A549 treated with ZK216348 at 1 μM for 4 hours (cell line): ENCODE measurements at places on chromosomes 12 and 14. TPM values are rescaled to one million over a fixed set of nuclear protein-coding genes. Genes with fewer than 3 reads are reported as not detected.

The ANKRD33 gene
- not detected in 5 replicates for total RNA-seq

The PMEL gene
- total RNA-seq = 0.38 to 1.3 TPM (median 0.74 TPM) in 5 replicates

The NRIP2 gene
- total RNA-seq = not detected in 5 replicates

The GPD1 gene
- 0.07 to 0.52 TPM (median 0.12 TPM) in 4 of 5 replicates, not detected in the other for total RNA-seq

The CLEC7A gene
- total RNA-seq = not detected in 5 replicates

The MYF5 gene
- total RNA-seq = not detected in 5 replicates

The ADAMTS20 gene
- not detected in 5 replicates for total RNA-seq

The LBHD2 gene
- 0.50 TPM in 1 of 5 replicates, not detected in the others for total RNA-seq

The CABP1 gene
- total RNA-seq = 0.22 to 0.57 TPM (median 0.27 TPM) in 4 of 5 replicates, not detected in the other

The RND1 gene
- 7.4 to 10.7 TPM (median 8.7 TPM) in 5 replicates for total RNA-seq

The MGP gene
- total RNA-seq = 0.45 TPM in 1 of 5 replicates, not detected in the others

The GPR65 gene
- total RNA-seq = not detected in 5 replicates

The NKX2-1 gene
- 0.11 TPM in 1 of 5 replicates, not detected in the others for total RNA-seq

The CPNE6 gene
- not detected in 5 replicates for total RNA-seq

The SMARCD1 gene
- 60.7 to 67.8 TPM (median 63.5 TPM) in 5 replicates for total RNA-seq

The RIMBP2 gene
- not detected in 5 replicates for total RNA-seq

The CD163L1 gene
- total RNA-seq = 0.16 to 0.51 TPM (median 0.20 TPM) in 5 replicates

The SLCO1A2 gene
- total RNA-seq = 0.02 TPM in 1 of 5 replicates, not detected in the others

The SAMD15 gene
- 1.9 to 3.1 TPM (median 1.9 TPM) in 5 replicates for total RNA-seq

The RGS6 gene
- 0.05 TPM in 1 of 5 replicates, not detected in the others for total RNA-seq

The TRPV4 gene
- 0.07 to 0.18 TPM (median 0.09 TPM) in 5 replicates for total RNA-seq

The PLBD1 gene
- 4.1 to 6.1 TPM (median 5.3 TPM) in 5 replicates for total RNA-seq

The DENND5B gene
- 9.6 to 17.3 TPM (median 15.4 TPM) in 5 replicates for total RNA-seq

The DNM1L gene
- 42.0 to 61.4 TPM (median 56.5 TPM) in 5 replicates for total RNA-seq

The PTMS gene
- total RNA-seq = 687 to 1,137 TPM (median 1,048 TPM) in 5 replicates

The MYL6B gene
- 70.2 to 85.1 TPM (median 77.2 TPM) in 5 replicates for total RNA-seq

The NFATC4 gene
- total RNA-seq = 0.15 to 0.36 TPM (median 0.25 TPM) in 4 of 5 replicates, not detected in the other

The AJUBA gene
- total RNA-seq = 33.6 to 42.2 TPM (median 39.4 TPM) in 5 replicates

The CCDC198 gene
- total RNA-seq = 2.0 to 3.2 TPM (median 2.9 TPM) in 5 replicates

The SLC10A1 gene
- total RNA-seq = not detected in 5 replicates
